ENCODE measurements at places on chromosomes 11 and 22.

GRCh38 chr22:45237065-45237990, 3.4 kb downstream of the KIAA0930 start:
- no peak for DNase-seq

DNA sequence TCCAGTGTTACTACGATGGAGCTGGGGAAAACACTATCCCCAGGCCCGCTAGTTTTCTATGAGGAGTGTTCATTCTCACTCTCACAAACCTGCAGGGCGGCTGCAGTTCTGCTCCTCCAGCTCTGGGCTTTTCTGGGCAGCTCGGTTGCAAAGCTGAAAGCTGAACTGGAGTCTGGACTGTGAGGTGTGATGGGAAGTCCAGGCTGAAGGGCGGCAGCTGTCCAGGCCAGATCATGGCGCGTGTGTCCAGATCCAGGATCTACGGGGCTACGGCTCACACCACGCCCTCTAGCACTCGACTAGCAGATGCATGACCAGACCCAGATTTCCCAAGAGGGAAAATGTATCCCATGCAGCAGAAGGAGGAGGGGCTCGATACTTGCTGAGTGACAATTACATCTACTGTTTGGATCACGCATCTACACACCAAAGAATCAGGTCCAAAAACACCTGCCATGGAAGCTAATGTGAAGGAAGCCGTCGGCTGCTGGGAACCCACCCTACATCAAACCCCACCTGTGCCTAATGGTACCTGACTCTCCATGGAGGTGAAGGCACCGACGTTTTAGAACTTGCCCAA, 555.0 kb downstream of the BRD1 start:
- DNase-seq = no peak

DNA sequence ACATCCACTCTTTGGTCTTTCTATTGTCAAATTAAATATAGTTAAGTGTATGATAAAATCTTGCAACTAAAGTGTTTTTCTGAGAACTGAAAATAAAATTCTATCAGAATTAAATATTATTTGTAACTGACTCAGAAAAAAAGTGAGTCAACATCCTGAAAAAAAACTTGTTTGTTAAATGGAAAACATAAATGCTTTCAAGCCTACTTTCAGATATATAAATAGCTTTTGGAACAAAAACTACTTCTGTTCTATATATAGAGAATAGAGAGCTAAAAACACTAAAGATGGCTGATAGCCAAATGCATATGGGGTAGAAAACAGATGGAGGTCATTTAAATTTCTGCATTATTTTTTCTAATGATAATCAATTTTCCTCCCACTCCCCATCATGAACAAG, 61.8 kb downstream of the PIK3C2A start:
- DNase-seq = no peak

- DNase-seq = no peak
These were observed 91.3 kb downstream of the RELT start for GRCh38 chr11:73467505-73467904.

- DNase-seq = no peak
These were observed 34.5 kb downstream of the NOX4 start for GRCh38 chr11:89456681-89457080.

GRCh38 chr11:32331792-32332191, 103.5 kb downstream of the WT1 start:
- no peak for DNase-seq

GRCh38 chr11:72817966-72818365, 3.8 kb downstream of the ATG16L2 start:
- DNase-seq = no peak

GRCh38 chr11:114326776-114327175, 30.6 kb downstream of the NNMT start:
- DNase-seq = no peak

GRCh38 chr11:26470992-26471391, 101.1 kb downstream of the MUC15 start:
- DNase-seq = no peak
